Endodermal cell (in vitro differentiated cells): ENCODE measurements at places on chromosomes 3 and 15. TPM values are rescaled to one million over a fixed set of nuclear protein-coding genes. Genes with fewer than 3 reads are reported as not detected.

- no peak for DNase-seq
Measured at GRCh38 chr3:53650424-53650823, 156.0 kb downstream of the CACNA1D start.

DNA sequence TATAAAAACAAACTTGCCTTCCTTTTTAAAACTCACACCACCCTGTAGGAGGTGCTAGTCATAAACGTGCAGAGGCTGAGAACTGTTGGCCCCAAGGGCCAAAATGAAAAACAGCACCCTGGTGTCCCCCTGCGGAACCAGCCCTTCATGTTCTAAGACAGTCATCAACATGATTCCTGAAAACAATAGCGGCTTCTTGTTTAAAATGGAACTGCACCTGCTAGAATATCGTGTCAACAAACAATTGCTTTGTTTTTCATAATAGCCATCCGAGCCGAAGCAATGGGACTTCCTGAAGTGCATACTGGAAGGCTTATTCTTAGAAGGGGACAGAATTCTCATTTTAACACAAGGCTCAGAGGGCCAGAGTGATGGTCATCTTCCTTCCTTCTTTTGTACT, 43.7 kb downstream of the MECOM start:
- no peak for DNase-seq

GRCh38 chr3:66353530-66353929, 132.7 kb downstream of the SLC25A26 start:
- DNase-seq = no peak

DNA sequence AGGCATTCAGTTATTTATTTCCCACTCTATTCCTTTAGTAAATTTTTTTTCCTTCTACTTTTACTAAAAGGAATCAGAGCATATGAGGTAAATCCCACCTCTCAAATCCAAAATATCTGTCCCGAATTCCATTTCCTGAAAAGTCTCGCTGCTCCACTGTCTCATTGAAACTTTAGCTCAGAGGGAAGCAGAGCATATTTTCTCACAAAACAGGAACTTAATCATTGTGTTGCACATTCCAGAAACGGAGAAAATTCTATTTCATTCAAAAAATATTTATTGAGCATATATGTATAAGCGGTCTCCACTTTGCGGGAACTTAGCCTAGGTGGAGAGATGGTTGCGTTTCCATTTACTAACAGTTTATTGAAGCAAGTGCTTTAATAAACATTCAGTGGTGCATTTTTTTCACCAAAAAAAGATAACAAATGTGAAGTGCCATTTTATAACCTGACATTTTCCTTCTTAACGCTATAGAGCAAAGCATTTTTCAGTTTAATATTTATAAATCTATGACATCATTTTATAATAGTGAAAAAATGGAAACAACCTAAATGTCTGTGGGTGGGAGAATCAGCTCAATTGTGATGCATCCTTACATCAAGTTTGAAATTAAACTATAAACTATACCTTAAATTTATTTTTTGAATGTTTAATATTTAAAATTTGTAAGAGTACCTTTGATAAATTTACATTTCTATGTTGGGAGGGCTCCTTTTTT, 67.2 kb upstream of the CSTA start:
- DNase-seq = no peak

PYDC2 gene
- total RNA-seq = not detected in 2 replicates
